ENCODE measurements at places on chromosomes 16 and 17.

DNA sequence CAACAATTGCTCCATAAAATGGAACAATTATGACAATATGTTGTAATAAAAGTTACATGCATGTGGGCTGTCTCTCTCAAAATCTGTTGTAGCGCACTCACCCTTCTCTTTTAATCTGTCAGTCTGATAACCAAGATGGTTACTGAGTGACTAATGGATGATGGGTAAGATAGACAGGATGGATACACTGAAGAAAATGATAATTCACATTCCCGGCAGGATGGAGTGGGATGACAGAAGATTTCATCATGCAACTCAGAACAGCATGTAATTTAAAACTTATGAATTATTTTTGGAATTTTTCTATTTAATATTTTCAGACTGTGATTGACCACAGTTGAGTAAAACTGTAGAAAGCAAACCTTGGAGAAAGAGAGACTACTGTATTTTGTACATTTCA, 30.5 kb downstream of the CDH13 start:
- no peak for DNase-seq

- DNase-seq, result no peak
Observed at GRCh38 chr16:82146957-82147356, 23.1 kb downstream of the MPHOSPH6 start.

GRCh38 chr16:660459-661183, 7.3 kb upstream of the RHOT2 start:
- no peak for DNase-seq

DNA sequence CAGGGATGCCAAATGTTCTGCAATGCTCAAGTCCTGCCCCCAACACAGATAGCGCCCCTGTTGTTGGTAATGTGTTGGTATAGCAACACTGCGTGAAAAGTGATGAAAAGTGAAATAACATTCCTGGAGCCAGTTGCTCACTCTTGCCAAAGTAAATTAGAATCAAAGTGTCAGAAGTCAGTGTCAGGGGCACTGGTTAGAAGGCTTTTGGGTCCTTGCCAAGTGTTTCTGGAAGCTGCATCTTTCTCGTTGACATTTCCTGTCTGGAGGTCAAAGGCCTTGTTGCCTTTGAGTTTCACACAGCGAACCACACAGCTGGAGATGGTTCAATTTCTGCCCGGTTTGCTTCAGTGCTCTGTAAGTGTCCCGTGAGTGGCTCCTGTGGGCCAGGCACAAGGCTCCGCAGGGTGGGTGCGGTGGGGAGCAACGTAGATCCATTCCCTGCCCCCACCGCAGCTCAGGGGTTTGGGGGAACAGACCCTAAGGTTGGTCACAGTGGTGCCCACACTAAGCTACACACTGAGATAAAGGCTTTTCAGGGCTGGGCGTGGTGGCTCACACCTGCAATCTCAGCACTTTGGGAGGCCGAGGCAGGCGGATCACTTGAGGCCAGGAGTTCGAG, 3.6 kb upstream of the SLC16A5 start:
- no peak for DNase-seq

DNA sequence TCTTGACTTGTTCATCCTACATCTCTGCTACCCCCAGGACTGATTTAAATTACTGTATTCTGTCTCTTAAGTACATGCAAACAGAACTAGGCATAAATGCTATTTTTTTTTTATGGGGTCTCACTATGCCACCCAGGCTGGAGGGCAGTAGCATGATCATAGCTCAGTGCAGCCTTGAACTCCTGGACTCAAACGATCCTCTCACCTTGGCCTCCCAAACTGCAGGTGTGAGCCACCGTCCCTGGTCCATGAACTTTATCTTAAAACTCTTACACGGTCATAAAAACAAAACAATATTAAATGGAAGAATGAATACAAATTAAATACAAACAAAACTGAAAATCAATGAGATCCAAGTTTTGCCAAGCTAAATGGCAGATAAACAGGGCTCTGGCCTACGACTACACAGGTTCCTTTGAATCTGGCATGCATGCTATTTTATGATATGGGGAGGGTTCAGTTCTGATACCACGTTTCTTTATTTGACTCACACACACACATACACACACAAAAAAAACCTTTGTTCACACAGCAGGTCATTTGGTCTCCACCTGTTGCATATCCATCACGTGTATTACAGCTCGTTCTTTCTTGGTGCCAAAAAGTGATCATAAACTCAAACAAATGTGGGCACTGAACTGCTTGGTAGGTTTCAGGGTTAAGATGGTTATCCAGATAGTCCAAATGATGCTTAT, 1.1 kb upstream of the PKD1L3 start:
- DNase-seq, result no peak

DNA sequence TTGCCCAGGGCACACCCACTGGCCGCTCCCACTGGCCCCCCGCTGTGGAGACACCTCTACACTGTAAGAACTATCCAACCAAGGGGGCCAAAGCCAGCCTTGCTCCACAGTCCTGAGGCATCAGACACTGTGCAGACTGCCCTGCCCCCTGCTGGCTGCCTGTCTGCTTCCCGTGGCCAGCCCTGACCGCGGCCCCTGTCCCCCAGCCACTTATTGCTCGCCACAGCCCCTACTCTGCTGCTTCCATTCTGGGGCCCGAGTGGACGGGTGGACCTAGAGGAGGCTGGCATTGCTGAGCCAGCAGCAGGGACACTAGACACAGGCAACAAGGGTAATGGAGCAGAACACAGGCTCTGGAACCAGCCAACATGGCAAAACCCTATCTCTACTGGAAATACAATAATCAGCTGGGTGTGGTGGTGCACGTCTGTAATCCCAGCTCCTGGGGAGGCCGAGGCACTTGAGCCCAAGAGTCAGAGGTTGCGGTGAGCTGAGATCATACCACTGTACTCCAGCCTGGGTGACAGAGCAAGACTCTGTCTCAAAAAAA, 19.7 kb upstream of the LRRC37A3 start:
- DNase-seq, result no peak

DNA sequence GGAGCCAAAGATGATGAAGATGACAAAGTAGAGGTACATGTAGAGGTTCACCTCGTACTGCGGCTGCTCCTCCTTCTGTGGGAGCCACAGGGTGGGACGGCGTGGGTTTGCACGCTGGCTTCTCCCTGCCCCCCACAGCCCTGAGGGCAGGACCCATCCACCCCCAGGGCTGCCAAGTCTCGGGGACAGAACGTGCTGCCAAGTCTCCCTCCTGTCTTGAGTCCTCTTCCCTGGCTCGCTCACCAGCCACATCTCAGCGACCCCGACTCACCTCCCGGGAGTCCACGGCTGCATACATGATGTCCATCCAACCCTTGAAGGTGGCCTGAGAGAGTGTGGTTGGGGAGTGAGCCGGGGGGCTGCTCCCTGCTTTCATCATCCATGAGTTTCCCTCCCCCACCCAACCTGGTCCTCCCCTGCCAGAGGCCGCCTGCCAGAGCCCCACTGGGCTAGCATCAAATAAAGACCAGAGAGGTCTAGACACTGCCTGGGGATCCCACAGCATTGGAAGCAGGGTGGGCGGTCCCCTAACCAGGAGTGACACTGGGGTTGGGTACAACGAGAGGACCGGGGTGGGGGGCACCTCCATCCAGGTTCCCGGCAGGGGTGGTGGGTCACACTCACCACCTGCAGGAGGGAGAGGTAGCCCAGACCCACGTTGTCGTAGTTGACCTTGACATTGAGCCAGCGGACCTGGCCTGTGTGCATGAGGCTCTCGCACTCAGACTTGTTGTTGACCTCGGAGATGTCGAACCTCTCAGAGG, 12.8 kb upstream of the CD79B start:
- DNase-seq, result no peak

All from DMS79 (cell line).